ENCODE measurements at places on chromosomes 4 and X.

GRCh38 chr4:94371290-94371689 is 28.7 kb upstream of the HPGDS start:
- DNase-seq: no peak

DNA sequence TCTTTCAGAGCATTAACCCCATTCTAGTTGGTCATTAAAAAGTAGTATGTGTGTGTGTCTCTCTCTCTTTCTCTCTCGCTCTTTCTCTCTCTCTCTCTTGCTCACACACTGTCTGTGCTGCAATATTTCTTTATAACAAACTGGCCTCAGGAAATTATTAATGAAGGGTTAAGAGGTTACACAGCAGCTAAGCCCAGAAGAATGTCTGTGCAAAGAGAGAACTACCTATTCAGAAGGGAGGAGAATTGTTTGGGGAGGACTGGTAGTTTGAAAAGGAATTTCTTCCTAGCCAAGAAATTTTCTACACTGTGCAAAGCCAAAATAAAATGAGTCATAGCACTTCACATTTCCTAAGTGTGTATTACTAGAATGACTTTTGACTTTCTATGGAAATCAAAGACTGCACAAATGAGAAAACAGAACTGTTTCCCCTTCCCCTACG is 22.2 kb downstream of the PDGFC start:
- no peak for DNase-seq

- no peak for DNase-seq
Measured at GRCh38 chr4:4862071-4862551, 2.6 kb downstream of the MSX1 start.

DNA sequence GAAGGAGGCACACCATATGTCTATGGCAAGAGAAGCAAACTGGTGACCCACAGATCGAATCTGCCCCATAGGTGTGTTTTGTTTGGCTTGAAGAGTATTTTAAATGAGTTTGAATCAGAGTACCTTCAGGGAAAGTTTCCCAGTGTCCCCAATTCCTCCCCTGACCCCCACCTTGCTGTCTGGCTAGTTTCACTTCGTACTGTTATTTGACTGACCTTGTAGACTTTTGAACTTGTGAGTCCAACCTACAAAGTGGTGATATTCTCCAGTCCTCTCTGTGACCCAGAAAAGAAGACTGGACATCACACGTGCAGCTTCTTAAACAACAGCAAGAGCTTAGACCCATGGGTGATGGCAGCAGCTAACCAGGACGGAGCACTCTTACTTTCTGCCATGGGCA is 39.4 kb downstream of the PHKA2 start:
- DNase-seq: no peak

DNA sequence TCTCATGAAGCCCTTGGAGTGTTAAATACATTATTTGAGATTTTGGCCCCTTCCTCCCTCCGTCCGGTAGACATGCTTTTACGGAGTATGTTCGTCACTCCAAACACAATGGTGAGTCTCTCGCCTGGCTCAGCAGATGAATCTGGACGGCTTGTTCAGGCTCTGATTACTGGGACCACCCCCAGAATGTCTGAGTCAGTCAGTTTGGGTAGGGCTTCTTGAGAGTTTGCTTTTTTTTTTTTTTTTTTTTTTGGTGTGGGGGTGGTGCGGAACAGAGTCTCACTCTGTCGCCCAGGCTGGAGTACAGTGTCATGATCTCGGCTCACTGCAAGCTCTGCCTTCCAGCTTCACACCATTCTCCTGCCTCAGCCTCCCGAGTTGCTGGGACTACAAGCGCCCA is 62.4 kb upstream of the MSANTD1 start:
- no peak for DNase-seq

DNA sequence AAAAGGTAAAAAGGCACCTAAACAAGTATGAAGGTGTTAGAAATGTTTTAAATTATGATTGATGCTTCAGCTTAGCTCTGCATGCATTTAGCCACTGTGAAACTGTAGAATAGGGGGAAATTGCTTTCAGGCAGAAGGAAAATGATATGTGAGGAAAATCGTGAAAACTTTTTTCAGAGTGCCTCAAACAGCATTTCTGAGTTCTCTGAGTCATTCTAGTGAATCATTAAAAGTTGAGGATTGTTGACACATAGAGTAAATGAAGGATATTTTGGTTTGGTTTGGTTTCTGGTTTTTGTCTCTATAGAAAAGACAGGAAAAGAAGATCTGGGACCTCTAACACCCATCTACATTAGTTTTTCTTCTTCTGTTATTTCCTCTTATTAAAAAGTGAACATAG is 332.5 kb upstream of the TRAM1L1 start:
- no peak for DNase-seq

GRCh38 chr4:170162416-170162815 is 72.7 kb upstream of the AADAT start:
- DNase-seq: no peak

DNA sequence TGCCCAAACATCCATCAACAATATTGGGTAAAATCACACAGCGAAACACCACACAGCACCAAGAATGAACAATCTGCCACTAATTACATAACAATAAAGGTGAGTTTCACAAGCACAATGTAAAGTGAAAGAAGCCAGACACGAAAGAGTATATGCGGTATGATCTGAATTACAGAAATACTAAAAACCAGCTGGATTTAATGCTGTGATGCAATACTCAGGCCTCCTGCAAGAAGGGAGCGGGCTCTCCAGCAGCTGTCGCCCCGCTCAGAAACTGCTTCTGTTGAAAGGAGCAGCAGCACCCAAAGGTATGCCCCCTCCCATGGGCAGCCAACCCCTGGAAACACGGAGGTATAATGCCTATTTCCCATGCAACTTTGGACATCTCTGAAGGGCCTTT is 77.0 kb downstream of the PAPSS1 start:
- DNase-seq: no peak

DNA sequence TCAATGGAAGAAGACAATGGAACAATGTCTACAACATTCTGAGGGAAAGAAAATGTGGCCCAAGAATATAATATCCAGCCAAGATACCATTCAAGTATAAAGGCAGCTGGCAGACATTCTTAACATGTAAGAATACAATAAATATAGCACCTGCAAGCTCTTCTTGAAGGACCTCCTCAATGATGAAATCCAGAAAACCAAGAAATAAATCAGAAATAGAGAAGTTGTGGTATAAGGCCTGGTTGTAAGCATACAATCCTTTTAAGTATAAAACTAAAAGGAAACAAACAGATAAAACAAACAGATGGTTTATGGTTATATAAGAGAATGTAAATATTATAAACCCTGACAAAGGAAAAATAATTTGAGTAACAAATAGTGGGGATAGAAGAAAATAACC is 33.4 kb downstream of the SYTL4 start:
- DNase-seq: no peak

DNA sequence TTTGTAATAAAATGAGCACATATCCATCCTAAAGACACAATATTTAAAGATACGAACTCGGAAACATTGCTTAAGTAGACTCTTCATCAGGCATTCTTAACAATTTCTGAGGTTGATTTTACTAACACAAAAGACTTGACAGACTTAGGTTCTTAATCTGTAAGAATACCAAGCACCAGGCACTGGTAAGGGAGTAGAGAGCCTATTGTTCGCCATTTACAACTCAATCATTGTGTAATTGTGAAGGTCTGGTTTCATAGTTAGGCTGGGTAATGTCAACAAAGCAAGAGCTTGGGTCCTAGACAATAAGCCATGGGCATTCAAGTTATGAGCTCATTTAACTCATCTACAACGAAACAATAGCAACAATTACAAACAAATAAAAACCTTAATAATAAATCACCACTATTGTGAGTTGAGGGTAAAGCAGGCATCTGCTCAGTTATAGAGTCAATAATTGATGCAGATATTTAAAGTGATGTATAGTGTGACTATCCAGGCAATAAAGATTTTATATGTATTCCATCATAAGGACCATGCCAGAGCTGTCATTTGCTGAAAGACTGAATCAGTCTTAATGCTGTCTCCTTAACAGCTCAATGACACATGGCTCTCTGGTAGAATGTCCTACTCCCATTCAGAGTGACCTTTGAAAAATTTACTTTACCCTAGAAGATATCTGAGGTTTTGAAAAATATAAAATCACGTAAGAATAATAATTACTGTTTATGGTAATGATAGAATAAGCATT is 664.0 kb upstream of the PCDH7 start:
- no peak for DNase-seq

DNA sequence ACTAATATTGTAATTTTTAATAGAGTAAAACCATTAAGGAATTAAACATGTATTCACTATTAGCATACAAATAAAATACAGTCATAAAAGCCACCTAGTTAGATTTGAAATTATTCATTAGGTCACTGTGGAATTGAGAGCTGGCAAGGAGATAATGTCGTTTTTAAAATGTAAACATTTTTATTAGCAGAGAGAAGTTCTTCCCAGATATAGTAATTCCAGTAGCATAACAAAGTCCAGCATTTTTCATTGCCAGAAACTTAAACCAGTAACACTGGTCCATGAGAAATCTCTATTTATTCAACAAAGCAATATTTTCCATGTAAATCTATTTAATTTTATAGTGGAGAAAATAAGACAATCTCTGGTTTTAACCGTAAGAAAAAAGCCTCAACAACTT is 17.5 kb downstream of the ENOX2 start:
- DNase-seq: no peak

DNA sequence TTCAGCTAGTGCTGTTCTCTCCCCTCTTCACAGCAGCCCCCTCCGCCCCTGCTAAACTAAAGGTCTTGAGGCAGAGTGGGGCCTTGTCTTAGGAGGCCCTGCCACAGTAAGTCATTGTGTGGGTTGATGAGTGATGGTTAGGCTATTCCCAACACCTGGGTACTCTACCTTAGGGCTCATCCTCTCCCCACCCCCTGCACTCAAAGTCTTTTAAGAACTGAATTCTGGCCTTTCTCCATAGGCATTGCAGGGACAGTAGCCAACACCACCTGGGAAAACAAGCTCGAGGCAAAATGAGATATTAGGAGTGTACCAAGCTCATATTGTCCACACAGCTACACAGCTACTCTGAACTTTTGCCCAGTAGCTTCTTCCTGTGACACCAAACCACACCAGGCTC is 42.5 kb downstream of the RAB40AL start:
- no peak for DNase-seq

GRCh38 chr4:26130173-26130572 is 190.6 kb upstream of the RBPJ start:
- DNase-seq: no peak

DNA sequence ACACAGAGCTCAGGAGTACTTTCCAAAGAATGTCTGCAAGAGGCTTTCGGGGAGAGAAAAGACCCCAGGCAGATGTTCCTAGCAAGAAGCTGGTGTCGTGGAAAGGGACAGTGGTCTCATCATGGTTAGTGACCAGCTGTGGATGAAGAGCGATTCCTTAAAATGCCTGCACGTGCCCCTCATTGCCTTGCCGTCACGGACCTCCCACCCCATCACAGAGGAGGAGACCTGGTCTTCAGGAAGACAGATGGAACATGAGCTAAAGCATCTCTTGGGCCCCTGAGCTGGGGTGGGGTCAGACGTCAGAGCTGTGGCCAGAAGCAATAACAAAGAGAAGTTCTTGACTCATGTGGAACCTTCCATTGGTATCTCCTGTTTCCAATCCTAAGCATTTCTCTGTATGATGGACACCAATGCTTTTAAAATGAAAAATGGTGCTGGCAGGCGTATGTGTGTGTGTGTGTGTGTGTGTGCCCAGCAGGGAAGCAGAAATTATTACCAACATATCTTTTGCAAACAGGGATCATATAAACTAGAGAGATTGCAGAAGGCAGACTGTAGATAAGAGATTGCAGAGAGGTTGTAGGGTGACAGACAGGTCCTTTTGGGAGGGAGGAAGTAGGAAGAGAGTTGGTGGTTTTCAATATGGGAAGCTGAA is 25.2 kb upstream of the ASMTL start:
- DNase-seq: no peak

DNA sequence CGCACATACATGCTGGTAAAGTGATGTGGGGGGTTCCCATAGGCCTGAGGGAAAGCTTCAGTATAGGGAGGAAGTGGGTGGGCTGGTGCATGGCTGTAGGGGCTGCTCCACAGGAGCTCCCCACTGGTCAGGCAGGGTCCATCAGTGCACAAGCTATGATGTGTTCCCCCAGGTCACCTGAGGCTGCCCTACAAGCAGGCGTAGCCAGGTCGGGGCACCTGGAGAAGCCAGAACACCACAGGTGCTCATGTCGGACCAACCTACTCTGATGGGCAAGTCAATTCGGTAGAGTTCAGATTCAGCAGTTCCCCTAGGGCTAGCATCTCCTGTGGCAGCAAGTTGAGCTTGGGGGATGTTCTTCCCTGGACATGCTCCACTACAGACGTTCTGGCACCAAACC is 103.3 kb upstream of the EPHA5 start:
- DNase-seq: no peak

DNA sequence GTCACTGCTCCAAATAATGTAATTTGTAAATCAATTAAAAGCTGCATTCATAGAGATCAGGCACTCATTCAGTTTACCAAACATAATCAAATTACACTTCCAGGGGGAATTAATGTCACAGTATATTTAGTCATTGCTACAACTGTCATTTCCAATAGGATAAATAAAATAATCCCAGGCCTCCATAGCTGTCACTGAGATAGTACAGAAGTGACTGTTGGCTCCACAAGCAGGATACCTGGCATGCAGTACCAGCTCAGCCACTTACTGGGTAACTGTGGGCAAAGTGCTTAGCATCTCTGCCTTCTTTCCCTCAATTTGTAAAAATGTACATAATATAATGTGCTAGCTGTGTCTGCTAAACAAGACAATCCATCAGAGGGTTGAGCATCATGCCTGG is 128.1 kb downstream of the CAMK2D start:
- DNase-seq: no peak

DNA sequence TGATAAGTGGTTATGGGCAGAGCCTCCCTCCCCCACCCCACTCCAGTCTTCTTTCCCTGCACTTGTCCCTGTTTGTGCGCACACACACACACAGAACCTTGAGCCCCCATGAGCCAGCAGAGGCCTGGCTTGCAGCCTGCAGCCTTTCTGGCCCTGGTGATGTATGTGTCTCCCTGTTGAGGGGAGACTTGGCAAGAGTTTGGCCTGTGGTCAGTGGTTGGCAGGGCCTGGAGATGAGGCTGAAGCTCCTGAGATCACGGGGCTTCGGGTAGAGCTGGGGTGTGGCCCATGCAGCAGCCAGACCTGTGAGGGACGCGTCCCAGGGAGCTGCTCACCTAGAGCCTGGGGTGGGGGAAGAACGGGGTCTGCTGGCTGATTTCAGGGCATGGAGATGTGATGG is 2.3 kb downstream of the GPR173 start:
- no peak for DNase-seq

GRCh38 chr4:44756559-44756958 is 30.2 kb upstream of the GNPDA2 start:
- no peak for DNase-seq

- no peak for DNase-seq
Measured at GRCh38 chr4:172707622-172708021, 461.0 kb upstream of the GALNT7 start.

GRCh38 chr4:178812866-178813265 is 1370.6 kb upstream of the AGA start:
- no peak for DNase-seq

GRCh38 chr4:26418850-26419249 is 71.4 kb downstream of the CCKAR start:
- DNase-seq: no peak

All from NCI-H1092 (cell line).